ENCODE measurements at places on chromosomes 5 and 9.
A peak's percentile ranks its signal among the peaks of the same experiment; 100 is the strongest.

DNA sequence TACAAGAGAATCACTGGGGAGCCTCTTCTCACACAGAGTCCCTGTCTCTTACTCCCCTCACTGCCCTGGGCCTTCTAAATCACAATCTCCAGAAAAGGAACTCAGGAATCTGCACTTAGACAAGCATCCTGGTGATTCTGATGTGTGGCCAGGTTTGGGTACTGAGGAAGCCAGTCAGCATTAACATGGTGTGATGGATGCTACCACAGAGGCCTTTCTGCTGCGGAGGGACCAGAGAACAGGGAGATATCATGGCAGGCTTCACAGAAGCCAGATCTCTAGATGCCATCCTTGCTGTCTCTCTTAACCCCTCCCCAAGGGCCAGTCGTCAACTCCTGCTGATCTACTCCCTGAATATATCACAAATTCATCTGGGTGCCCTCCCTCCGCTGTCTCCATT lies 1.6 kb downstream of the ANKS6 start:
- no peak for DNase-seq

GRCh38 chr5:58803056-58803455 lies 220.2 kb downstream of the RAB3C start:
- DNase-seq: no peak

- DNase-seq: no peak
Measured at GRCh38 chr9:132801659-132802058, 76.4 kb downstream of the AK8 start.

- no peak for DNase-seq
Measured at GRCh38 chr5:110896901-110897300, 158.1 kb downstream of the SLC25A46 start.

DNA sequence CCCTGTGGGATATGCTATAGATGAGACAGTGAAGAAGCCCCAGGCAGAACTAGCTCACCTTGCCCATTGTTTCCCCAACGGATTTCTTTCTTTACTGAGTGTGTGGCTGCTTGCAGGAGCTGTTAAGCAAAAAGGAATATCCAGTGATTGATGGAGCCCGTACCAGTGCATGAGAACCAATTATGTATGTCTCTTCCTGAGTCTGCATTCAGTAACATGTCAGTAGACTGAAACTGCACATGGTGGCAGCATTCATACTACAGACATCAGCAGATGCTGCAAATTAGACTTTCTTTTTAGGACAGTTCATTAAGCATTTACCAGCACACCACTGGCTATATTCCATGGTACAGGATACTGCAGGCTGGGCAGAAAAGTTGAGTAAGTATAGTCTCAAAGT lies 90.3 kb upstream of the PLCXD3 start:
- no peak for DNase-seq

DNA sequence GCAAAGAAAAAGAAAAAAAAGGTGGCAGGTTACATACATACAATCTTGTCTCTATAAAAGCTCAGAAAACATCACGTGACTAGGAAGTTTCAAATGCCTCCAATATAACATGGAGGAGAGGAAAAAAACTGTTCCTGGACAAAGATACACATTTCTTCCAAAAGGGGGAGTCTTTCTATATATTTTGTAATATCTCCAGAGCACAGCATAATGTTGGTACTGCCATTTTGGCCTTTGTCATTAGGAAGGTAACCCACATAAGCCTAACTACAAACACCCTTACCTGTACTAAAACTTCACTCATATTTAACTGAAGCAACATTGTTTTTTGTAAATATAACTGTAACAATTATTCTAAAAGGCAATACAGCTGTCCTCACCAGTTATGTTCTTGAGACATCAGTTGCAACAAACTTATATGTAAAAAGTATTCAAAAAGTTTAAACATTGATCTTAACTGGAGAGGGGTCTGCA lies 1.2 kb upstream of the BTF3 start:
- no peak for DNase-seq

- no peak for DNase-seq
Measured at GRCh38 chr5:135034236-135034962, 371 bp upstream of the PITX1 start.

- peak; percentile 37 for DNase-seq
Measured at GRCh38 chr5:110738503-110738811, 350 bp upstream of the SLC25A46 start.

DNA sequence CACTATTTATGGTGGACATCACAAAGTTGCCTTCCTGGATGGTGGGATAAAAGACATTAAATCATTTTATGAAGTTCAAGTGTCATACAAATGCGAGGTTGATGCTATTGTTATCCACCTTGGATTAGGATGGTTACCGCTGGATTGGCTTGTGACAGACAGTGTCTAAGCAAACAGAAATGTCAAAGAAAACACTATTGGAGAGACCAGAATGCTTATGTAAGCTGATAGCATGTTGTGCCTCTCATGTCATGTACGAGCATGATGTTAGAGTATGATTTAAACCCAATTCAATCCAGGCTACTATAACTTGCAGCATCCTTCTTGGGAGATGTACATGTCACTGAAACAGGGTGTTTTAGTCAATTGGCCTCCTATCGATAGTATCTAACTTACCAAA lies 178.8 kb upstream of the C9orf72 start:
- no peak for DNase-seq

DNA sequence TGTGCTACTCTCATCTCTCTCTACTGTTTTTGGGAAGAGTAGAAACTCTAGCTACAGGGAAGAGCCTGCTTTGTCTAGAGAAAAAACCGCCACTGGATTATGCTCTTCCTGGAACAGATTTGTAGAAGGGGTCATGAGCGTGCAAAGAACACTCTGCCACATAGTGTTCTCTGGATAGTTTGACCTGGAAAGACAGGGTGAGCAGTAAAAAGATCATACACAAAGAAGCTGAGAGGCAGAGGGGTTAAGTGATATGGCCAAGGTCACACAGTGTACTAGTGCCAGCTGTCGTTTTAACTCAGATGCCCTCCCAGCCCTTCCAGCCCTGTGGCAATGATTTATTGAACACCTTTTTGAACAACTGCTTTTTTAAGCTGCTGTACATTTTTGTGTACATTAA lies 182.2 kb downstream of the NNT start:
- no peak for DNase-seq

DNA sequence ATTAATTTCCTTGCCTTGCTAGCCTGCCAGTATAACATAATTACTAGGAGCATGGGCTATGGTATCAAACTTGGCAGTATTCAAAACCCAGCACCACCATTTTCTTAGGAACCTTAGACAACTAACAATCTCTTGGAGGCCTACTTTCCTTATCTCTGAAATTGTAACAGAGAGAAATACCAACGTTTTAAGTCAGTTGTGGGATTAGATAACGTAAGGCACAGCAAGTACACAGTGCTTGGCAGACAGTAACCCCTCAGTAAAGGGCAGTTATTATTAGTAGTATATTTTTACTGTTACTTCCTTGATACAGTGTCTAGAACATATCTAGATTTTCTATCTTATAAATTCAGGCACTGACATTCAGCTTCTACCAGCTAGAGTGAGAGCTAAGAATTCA lies 309.6 kb downstream of the ACTL7B start:
- no peak for DNase-seq

DNA sequence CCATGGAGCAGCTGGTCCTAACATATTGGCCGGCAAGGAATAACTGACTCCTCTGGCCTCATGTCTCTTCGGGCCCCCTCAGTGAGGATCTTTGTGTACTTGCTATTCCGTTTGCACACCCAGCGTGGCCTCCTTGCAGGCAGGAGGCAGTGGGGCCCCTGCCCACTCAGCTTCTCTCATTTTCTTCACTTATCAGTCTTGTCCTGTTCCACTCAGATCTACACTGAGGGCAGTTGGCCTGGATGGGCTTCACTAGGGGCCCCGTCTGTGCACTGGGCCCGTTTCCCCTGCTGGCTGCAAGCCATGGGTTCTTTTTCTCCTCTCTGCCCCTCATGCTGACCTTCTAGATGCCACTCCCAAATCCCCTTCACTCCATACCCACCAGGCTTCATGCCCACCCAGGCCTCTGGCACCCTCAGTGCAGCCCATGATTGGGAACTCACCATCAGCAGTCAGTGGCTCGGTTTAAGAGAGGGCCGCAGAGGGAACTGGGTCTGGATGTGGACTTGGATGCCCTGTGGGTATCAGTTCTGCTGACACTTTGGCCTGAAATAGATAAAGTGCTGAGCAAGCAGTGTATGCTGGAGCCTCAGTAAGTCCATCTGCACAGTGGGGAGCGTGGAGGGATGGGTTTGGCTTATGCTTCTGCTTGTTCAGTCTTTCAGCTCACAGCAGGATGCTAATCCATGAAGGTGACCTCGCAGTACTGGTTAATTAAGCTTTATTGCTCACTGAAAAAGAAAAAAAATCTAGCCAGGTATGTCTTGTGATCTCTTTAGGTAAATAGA lies 57.9 kb downstream of the ERBIN start:
- DNase-seq: no peak

GRCh38 chr5:68383888-68384310 lies 168.3 kb downstream of the PIK3R1 start:
- DNase-seq: no peak

DNA sequence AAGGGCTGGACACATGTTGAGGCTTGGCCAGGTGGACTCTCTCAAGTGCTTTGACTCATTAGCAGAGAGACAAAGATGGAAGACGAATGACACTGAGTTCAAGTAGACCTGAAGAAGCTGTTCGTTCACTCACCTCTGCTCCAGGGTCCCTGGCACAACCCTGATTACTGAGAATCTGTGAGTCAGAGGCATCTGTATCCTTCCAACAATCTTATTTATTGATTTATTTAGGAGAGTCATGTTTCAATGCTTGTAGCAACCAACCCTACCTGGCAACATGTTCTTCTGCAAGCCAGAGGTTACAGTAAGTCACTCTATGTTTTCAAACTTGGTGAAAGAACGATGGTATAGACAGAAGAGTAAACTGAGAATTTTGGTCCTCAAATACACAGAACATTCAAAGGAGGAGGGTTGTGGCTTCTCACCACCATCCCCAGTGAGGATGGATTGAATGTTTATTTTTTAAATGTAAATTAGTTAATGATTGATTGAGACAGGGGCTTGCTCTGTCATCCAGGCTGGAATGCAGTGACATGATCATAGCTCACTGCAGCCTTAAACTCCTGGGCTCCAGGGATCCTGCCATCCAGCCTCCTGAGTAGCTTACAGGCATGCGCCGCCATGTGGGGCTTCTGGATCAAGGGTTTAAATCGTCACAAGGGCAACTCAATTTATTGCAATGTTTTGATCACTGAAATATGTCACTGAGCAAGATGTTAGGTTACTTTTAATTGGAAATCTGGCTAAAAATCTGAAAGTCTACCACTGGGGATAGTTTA lies 55.7 kb upstream of the CARTPT start:
- DNase-seq: no peak

- DNase-seq: no peak
Measured at GRCh38 chr5:10489810-10490426, 48.2 kb downstream of the ROPN1L start.

GRCh38 chr5:134392301-134392700 lies 19.4 kb downstream of the CDKN2AIPNL start:
- no peak for DNase-seq

- DNase-seq: no peak
Measured at GRCh38 chr9:80699511-80699998, 989.8 kb downstream of the TLE1 start.

DNA sequence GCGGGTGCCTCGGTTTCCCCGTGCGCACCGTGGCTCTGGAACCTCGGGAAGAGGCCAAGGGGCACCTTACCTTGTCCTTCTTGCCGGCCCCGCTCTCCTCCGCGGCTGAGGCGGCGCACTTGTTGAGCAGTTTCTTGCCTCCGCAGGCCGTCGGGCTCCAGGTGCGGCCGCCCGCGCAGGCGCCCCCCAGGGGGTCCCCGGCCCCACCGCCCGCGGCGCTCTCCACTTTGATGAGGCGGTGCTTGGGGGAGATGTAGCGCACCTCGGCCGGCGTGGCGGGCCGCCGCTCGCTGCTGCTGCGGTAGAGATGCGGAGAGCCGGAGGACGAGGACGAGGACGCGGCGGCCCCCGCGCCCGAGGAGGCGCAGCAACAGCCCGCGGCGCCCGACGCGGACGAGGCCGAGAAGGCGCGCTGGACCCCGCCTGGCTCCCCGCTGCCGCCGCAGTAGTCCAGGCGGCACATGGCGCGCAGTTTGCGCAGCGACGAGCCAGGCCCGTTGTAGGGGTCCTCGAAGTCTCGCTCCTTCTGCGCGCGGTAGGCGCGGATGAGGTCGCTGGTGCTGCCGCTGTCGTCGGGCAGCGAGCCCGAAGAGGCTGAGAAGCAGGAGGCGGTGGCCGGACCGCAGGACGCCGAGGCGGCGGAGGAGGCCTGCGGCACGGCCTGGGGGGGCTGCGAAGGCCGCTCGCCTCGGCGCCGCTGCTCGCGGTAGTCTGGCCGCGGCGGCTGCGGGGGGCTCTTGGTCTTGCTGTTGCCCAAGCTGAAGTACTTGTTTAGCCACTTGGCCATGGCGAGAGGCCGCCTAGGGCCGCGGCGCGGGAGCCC lies 957 bp downstream of the SHB start:
- DNase-seq: no peak

DNA sequence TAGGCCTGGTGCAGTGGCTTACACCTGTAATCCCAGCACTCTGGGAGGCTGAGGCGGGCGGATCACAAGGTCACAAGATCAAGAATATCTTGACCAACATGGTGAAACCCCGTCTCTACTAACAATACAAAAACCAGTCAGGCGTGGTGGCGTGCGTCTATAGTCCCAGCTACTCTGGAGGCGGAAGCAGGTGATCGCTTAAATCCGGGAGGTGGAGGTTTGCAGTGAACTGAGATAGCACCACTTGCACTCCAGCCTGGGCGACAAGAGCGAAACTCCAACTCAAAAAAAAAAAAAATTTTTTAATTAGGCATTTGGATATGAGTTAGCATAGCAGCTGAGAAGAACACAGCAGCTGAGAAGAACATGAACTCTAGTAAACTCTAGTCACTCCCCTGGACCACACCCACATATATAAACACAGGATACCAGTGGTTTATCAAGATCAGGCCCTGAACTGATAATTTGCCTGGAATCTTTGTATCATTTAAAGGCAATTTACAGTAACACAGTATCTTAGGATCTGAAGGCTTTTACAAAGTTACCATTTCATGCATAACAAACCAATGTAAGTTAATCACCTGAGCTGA lies 4.6 kb upstream of the UGCG start:
- DNase-seq: no peak

GRCh38 chr9:118644066-118644465 lies 725.2 kb downstream of the BRINP1 start:
- DNase-seq: no peak

DNA sequence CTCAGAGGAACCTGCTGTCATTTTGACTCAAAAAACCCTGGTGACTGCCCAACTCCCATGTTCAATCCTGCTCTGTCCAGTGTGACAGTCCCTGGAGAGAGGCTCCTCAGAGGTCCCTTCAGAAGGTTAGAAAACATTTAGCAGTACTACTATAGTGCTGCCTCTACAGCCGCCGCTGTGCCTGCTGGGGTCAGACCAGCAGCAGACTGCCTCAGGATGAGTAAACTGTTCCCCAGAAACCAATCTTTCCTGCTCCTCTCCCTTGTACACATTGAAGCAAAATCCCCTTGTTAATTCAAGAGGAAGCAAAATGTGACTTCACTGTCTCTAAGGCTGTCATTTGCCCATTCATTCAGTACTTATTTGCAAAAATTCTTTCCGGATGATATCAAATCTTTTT lies 94.8 kb upstream of the SMARCA2 start:
- DNase-seq: no peak

Data from stimulated activated CD8-positive, alpha-beta memory T cell treated with anti-CD3 and anti-CD28 coated beads, Interleukin-4, amount 100 ng/mL, for 4 hours (primary cell).